ENCODE measurements at places on chromosomes 11 and 22.

DNA sequence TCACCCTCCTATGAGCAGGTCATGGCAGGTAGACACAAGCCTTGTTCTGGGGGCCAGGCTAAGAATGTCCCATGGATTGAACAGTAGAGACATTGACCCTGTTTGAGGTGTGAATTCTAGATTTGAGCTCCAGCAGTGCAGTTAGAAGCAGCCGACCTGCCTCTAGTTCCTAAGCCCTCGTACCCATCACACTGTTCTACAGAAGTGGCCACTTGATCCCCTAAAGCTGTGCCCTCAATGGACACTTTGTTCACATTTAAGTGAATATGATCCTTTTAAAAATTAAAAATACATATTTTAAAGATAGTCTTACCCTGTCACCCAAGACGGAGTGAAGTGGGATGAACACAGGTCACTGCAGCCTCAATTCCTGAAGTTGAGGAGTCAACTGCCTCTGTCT is 122.0 kb downstream of the MED15 start:
- DNase-seq = no peak

DNA sequence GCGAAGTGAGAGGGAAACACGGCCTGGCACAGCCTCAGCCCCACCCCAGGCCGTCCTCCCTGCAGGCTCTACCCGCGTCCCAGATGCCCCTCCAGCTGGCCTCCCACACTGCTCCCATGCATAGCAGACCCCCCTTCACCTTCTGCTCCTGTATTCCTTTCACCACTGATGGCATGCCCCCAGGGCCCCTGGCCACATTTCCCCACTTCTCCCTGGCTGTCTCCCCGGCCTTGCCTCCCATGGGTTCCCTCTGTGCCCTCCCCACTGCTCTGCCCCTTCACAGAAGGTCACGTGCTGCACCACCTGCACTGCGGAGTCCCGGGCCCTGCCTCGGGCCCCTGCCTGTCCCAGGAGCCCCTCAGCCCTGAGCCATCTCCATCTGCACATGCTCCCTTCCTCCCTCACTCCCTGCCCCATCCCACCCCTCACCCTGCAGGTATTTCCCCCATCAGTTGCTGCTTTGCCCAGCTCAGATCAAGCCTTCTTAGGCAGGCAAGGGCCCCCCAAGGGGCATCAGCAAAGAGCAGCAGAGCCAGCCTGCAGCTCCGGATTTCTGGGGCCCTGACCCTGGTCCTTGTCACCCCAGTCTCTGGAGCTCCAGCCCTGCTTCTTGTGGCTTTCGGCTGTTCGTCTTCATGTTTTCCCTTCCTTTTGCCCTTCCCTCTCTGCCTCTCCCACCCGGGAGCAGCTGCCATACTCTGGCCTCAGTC is 46.4 kb downstream of the GAB4 start:
- peak; percentile 45 for DNase-seq

DNA sequence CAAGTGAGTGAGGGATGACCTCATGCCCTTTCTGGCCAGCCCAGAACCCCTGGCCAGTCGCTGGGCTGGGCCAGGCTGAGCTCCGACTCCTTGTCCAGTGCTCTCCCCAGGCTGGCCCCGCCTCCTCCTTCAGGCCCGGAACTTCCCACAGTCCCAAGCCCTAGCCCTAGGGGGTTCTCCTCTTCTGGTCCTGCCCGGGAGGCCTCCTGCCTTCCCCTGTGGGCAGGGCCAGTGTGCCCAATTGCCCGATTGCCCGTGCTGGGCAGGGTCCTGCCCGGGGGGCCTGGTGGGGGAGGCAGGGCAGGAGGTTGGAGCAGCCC is 4.2 kb downstream of the TCIRG1 start:
- no peak for DNase-seq

- DNase-seq = no peak
Measured at GRCh38 chr11:45610627-45611026, 54.8 kb downstream of the CHST1 start.

- DNase-seq = peak; percentile 91
Measured at GRCh38 chr11:20599221-20600019, at the start of gene SLC6A5. SLC6A5 (plus strand) TSS chr11:20599608; CDS start chr11:20599673, 65 bp downstream.

DNA sequence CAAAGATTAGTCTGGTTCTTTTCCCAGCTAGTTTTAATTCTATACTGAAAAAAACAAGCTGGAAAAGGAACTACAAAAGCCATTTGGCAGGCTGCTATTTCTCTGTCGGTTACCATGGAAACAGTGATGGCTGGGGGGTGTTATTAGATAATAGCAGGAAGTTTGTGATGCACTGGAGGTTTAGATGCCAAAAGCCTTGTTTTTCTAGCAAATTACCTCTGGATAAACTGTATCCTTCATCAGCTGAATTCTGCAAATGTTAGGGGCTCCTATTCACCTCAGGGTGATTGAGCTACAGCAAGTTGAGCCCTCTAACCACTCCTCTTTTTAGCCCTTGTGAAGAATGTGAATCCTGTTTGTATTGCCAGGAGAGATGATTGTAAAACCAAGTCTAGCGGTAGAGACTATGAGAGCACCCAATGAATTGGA is 25.2 kb downstream of the ALKBH3 start:
- no peak for DNase-seq

DNA sequence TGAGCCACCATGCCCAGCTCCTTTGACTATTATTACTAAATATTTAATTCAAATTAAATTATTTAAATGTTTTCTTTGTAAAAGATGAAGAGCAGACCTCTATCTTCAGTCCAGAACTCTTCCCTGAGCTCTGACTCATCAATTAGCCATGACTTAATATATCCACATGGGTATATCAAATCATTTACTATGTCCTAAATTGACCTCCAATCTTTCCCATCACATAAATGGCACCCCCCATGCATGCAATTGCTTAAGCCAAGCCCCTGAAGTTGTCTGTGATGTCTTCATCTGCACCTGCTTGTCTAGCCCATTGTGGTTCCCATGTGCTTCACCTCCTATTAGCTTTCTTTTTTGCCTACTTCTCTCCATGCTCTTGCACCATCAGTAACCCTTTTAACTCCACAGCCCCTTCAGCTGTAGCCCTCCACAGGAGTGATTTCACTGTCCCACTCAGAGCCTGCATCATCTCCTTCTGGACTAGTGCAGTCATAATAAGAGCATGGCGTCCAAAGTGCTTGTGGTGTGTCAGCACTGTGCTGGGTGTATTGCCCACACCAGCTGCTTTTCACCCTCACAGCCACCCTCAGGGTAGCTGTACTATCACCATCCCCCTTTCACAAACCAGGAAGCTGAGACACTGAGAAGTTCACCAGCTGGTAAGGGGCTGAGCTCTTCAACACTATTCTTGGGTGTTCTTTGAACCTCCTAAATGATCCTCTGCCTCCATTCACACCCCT is 11.8 kb upstream of the THY1 start:
- DNase-seq = no peak

GRCh38 chr22:35596821-35597220 is 20.3 kb downstream of the MB start:
- DNase-seq = peak; percentile 85

DNA sequence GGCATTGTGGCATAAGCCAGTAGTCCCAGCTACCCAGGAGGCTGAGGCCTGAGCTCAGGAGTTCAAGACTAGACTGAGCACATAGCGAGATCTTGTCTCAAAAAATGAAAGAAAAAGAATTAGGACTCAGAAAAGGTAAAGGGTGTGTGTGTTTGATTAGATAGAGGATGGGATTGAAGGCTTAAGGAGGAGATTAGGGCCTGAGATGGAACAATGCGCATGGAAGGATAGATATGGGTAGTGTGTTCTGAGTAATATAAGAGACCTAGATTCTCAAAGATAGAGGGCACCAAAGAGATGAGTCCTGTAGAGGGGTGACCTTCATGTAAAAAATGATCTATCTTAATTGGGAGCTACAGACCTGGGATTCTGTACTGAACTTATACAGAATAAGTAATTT is 17.3 kb upstream of the RAB30 start:
- DNase-seq = no peak

DNA sequence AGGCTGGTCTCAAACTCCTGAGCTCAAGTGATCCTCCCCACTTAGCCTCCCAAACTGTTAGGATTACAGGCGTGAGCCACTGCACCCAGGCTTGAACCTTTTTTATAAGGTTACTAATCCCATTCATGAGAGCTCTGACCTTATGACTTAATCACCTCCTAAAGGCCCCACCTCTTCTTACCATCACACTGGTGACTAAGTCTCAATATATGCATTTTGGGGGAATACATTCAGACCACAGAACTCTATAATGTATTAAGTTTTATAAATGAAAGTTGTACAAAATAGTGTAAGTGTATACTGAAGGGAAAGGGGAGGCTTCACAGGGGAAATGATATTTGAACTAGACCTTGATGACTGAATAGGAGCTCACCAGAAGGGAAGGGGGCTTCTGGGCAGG is 28.4 kb upstream of the RBFOX2 start:
- no peak for DNase-seq

GRCh38 chr11:133551064-133551463 is 18.8 kb upstream of the OPCML start:
- no peak for DNase-seq

DNA sequence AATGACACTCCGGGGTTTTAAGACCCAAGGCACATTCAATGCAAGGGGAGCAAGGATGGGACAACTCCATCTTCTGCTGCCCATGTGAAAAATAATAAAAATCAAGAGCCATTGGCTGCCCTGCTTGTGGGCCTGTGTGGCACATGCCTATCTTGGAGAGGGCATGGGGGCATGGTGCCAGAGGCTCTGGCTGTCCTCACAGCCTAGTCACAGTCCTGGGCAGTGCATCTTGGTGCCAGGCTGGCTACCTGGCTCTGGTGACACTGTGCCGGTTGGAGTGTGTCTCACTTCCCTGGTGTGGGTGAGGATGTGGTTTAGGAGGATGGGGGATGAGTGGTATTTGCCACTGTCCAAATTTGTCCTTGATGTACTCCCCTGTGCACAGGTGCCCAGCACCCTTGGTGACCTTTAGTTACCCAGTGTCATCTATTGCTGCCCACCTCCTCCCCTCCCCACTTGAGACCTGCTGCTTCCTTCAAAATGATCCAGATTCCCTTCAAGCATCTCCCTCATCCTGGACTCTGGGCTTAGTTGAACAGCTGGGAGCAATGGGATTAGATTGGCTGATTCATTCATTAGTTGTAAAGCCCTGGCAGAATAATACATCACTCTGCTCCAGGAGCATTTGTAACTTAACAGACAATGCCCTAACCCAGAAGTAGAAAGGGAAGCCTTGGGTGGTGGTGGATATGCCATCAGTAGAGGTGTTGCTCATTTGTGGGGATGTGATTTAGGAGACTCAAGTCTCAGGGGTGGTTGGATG is 4.6 kb downstream of the TMEM86A start:
- no peak for DNase-seq

- DNase-seq = no peak
Measured at GRCh38 chr11:116512841-116513240, 259.9 kb downstream of the BUD13 start.

DNA sequence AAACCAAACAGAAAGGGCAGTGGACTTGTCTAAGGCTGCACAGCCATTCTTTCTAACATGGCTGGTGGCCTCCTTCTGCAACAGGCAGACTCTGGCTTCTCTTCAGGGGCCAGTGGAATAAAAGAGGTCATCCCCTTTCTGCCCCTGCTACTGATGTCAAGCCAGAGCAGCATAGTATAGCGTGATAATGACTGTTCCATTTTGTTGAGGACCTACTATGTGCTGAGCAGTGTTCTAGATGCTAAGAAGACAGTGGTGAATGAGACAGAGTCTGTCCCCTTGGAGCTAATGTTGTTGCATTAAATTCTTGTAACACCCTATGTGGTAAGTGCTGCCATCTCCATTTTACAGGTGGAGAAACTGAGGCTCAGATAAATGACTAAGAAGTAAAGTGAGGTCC is 15.7 kb upstream of the SYT7 start:
- no peak for DNase-seq

DNA sequence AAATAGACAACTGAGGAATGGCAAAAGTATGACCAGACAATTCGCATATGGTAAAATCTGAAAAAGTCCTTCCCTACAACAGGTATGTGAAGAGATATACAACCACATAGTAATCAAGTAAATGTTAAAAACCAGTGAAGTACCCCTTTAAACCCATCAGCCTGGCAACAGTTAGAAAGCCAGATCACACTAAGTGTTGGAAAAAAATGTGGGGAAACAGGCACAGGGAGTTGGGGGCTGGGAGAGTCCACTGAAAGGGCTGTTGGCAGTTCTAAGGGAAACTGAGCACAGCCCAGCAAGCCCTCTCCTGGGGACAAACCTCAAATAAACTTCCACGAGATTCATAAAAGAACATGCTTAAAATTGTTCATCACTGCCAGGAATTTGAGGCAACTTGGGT is 242.1 kb downstream of the BUD13 start:
- no peak for DNase-seq

DNA sequence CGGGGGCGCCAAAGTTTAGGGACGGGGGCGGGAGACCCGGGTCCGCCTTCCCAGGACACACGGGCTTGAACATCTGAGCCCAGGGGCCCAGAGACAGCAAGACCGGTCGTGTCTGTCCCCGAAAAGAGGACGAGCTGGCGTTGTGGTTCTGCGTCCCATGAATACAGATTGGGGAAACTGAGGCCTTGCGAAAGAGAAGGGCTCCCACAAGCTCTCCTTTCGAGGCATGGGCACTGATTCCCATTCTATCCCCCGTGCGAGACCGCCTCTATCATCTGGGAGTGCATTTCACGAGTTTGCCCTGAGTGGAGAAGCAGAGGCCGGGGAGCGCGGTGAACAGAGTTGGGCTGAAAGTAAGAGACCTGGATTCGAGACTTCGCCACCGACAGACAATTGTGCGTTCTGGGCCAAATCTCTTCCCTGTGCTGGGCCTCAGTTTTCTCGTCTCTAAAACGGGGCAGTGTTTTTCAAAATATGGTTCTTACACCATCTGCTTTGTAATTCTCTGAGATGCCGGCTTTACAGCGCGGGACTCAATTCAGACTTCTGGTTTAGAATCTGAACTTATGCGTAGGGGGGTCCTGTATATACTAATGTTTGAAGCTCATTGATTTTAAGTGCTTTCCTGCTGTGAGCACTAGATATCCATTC is 471 bp downstream of the RNF185 start:
- no peak for DNase-seq

DNA sequence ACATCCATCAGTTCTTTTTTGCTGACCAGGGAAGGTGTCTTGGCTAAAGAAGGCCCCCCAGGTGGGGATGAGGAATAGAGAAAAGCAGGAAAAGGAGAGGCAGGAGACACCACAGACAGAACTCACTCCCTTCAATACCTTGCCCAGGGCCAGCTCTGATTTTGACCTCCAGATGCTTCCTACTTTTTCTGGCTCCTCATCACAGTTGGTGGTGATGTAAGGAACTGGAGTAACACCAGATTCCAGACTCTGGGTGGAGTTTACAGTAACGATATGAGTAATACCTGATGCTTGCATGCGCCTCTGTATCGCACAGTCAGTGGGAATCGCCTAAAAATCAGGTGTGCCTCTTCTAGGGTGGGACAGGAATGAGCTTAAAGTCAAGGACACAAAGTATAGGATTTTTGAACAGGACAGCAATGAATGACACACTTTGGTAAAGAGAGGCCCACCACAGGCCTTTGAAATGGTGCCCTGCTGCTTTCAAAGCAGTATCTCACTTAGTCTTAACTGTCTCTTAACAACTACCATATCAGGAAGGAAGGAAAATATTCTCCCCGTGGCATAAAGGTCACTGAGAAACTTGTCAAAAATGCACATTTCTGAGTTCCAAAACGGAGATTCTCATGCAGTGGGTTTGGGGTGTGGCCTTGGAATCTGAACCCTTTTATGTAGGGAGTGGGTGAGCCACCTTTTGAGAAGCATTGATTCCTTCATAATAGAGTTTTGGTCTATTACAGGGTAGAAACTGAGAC is 140.8 kb downstream of the SNX19 start:
- no peak for DNase-seq
